ENCODE measurements at places on chromosomes 7 and 10. TPM values are rescaled to one million over a fixed set of nuclear protein-coding genes. Genes with fewer than 3 reads are reported as not detected.
A peak's percentile ranks its signal among the peaks of the same experiment; 100 is the strongest.

DNA sequence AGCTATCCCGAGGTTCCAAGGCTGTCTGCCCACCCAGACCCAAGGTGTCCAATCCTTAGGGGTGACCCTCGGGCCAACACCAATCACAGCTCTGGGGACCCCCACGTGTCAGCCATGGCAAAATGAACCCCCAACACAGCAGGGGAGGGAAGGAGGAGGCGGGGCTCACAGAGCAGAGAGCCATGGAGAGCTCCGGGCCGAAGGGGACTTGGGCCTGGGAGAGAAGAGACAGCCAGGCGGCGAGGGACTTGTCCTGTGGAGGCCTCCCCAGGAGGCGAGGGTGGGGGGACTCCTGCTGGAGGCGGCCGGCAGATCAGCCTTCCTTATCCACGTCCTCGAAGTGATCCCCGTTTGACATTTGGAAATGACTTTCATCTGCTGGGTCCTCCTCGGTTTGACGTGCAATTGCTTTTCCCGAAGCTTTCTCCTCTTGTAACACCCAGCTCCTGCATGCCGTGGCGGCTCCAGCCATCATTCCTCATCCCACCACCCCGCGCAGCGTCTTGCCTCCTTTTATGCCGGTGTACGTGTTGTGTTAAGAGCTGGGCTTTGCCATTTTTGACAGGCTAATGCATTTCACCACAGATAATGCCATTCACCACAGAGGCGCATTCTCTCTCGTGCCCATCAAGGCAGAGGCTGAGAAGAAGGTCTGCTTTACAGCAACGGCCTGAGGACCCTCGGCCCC is 337.4 kb downstream of the DNAJB6 start:
- no peak for DNase-seq

DNA sequence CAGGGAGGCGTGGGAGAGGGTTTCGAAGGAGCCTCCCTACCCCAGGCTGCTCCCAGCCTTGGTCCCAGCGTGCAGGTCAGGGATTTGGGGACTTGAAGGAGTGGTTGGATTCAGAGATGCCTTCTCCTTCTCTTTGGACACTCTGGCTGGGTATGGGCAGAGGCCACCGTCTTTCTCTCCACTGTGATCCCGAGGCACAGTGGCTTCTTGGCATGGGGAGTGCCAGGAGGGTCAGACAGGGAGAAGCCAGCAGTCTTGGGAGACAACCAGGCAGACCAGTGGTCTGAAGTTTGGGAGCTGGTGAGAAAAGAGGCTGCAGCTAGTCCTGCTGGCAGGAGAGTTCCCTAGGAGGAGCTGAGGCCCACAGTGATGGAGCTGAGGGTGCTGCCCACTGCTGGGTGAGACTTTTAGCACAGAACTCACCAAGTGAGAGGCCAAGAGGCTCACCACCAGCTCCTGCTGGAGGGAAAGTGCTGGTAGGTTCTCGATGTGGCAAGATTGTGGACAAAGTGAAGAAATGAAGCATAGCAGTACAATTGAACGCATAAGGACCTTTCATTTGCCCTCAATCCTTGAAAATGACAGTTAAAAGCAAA is 35.2 kb upstream of the WDFY4 start:
- DNase-seq: no peak

DNA sequence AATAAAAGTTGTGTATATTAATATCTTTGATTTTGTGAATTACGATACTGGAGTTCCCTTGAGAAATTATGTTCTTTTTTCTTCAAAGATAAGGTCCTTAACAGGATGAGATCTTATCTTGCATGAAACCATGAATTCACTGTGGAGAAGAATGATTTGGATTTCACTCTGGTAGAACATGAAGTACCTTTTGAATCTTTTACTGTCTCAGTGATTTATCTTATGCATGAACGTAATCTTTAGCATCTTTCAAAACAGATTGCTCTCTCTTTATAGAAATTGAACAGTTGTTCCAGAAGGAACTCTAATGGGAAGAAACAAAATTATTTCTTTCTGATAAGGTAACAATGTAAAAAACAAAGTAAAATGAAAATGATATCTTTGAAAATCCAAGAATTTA is 11.0 kb upstream of the ZNF438 start:
- no peak for DNase-seq

CH25H gene
- 1.1 TPM for total RNA-seq

DNA sequence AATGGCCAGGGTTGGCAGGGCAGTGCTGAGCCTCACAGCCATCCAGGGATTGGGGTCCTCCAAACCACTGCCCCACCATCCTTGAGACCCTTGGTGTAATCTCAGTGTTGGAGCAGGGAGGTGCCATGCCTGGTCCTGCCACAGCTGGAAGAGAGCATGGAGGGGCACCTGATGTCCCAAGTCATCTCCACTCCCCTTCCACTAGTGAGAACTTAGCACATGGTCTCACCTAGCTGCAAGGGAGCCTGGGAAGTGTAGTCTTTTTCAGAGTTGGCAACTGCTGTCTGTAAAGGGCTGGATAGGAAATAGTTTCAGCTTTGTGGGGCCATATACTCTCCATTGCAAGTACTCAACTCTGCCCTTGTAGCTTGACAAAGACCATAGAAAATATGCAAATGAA is 238.7 kb downstream of the RPS24 start:
- DNase-seq: peak; percentile 26

DNA sequence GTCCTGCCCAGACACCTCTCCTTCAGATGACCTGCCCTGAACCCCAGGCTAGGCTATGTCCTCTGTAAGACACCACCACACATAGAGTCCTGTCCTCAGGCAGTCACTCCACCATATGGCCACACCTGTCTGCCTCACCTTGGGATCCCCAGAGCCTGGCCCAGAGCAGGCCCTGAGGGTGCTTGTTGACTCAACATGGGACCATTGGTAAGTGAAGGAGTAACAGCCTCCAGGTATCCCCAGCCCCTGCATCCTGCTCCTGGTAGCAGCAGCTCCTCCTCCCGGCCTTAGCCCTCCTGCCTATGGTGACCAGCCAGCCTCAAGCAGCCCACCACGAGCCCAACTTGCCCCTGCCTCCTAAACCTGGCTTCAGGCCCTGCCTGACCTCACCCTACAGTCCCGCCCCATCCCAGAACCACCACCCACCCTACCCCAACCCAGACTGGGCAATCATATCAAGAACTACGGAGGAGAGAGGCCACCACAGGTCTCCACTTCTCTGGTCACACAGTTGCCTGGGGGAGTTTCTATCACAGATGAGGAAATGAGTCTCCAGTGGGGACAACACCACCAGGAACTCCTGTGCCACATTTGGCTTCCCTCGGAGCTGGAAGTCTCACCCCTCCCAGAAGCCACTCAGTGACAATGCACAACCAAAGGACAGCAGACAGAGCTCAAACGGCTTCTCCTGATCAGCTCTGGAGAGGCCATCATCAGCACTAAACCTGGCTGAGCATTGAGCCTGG is 136.6 kb downstream of the GRID1 start:
- DNase-seq: peak; percentile 20

DNA sequence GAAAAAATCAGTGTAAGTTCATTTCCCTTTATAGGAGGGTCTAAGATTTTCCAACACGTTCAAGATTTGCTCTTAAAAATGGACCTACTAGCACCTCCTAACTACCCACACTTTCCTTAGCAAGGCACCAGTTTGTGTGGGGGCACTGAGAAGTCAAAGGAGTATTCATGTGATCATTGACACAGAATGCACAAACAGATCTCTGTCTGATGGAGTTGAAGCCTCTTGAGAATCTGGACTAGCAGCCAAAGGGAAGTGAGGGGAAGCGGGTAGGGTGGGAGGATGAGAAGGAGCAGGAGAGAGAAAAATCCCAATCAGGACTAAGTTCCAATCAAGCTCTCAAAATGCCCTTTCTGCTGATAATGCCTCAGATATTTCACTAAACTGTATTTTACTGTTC is 4.1 kb downstream of the MMS19 start:
- DNase-seq: no peak

TMEM270 gene
- total RNA-seq: not detected
